Kidney (tissue), 22 donors: ENCODE measurements at places on chromosomes 16 and 17.
A peak's percentile ranks its signal among the peaks of the same experiment; 100 is the strongest.

- no peak for DNase-seq
- no peaks in the 10 kb centered on the region for H3K27me3 ChIP-seq
- H3K4me1 ChIP-seq: peaks cover 31% of the 10 kb centered on the region
- H3K36me3 ChIP-seq: no peaks in the 10 kb centered on the region
- H3K27ac ChIP-seq: peak overlapping the region; percentile 95
- H3K4me3 ChIP-seq: no peak overlapping the region
These were observed 46.6 kb upstream of the SLC38A10 start for GRCh38 chr17:81341516-81342268.

DNA sequence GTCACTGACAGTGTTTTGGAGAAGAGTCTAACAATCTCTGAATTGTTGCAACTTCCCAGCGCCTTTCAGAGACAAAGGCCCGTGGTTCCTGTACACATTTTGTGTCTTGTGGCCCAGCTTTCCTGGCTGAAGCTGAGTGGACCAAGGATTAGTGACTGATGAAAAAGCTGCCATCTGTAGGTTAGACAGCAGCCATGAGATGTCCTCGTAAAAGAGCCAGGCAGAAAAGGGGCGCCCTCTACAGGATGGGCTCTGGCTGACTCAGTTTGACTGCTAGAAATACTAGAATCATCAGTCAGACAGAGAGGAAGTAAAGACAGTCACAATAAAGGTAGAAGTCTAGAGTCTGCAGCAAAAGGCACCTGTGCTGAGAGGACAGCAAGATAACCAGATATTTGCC lies 26.5 kb upstream of the NF1 start:
- no peaks in the 10 kb centered on the region for H3K27me3 ChIP-seq
- no peak overlapping the region for H3K27ac ChIP-seq
- no peak overlapping the region for H3K4me3 ChIP-seq
- no peaks in the 10 kb centered on the region for H3K36me3 ChIP-seq

DNA sequence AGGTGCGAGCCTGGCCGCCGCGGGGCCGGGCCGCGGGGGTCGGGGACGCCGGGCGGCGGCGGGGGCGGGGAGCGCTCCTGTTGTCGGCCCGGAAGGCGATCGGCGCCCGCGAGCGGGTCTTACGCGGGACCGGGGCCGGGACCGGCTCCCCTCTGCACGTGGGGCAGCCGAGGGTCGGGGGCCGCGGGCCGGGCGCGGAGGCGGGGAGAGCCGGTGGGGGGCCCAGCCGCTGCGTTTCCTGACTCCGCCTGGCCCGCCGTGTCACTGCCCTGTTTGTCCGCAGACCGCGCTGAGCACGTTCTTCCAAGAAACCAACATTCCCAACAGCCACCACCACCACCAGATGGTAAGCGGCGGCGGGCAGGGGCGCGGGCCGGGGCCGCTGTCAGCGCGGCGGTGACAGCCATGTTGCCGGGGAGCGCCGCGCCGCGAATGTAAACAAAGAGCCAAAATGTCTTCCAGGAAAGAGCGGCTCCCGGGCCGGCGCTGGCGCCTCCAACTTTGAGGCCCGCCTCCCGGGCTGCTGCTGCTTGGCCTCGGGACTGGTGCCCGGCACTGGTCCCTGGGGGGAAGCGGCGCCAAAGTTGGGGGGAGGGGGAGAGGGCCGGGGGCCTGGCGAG lies 586 bp downstream of the UBALD2 start:
- H3K27ac ChIP-seq: peak overlapping the region; percentile 92
- DNase-seq: no peak
- no peaks in the 10 kb centered on the region for H3K27me3 ChIP-seq
- peak overlapping the region; percentile 64 for H3K4me3 ChIP-seq
- H3K36me3 ChIP-seq: no peaks in the 10 kb centered on the region
- H3K4me1 ChIP-seq: peaks cover 35% of the 10 kb centered on the region

- no peaks in the 10 kb centered on the region for H3K36me3 ChIP-seq
- no peaks in the 10 kb centered on the region for H3K27me3 ChIP-seq
These were observed 19.0 kb upstream of the SMG1 start for GRCh38 chr16:18945233-18945632.

- no peak overlapping the region for H3K27ac ChIP-seq
- H3K36me3 ChIP-seq: no peaks in the 10 kb centered on the region
- no peak overlapping the region for H3K4me3 ChIP-seq
- no peaks in the 10 kb centered on the region for H3K4me1 ChIP-seq
These were observed 2.4 kb upstream of the NACA2 start for GRCh38 chr17:61593426-61593825.

DNA sequence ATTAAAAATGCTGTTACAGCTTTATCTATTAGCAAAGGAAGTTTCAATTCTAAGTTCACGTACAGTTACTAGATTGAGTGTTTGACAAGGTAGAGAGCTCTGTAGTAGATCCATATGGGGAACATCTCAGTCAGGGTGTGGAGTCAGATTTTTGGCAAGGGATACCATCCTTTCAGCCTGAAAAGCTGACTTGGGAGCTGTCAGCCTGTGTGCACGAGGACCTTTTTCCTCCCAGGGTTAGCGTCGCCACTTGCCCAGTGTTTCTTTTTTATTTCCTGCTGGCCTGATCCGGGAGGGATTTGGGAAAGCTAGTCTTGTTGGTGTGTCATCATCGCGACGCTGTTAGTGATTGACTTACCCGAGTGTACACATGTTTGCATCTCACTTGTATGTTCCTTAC lies 29.5 kb downstream of the WWOX start:
- H3K4me3 ChIP-seq: no peak overlapping the region
- H3K27me3 ChIP-seq: no peaks in the 10 kb centered on the region
- no peak overlapping the region for H3K27ac ChIP-seq
- no peak for DNase-seq

GRCh38 chr16:50781043-50781442 lies 39.2 kb downstream of the CYLD start:
- peaks cover 21% of the 10 kb centered on the region for H3K36me3 ChIP-seq
- H3K4me3 ChIP-seq: no peak overlapping the region
- DNase-seq: no peak
- H3K27ac ChIP-seq: no peak overlapping the region

DNA sequence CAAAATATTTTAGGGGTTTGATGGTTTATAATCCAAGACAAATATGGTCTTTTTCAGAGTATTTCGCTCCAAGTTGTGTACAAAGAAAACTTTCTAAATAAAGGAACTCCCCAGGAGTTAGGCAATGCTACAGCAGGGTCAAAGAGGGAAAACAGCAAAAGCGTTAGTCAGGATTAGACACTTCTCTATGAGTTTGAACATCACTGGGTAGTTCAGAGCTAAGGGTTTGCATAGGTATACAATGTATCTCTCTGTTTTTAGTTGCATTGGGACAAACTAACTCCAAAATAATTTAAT lies 34.8 kb downstream of the FAM20A start:
- no peaks in the 10 kb centered on the region for H3K4me1 ChIP-seq
- DNase-seq: no peak
- no peak overlapping the region for H3K27ac ChIP-seq
- no peak overlapping the region for H3K4me3 ChIP-seq
- no peaks in the 10 kb centered on the region for H3K36me3 ChIP-seq
- H3K27me3 ChIP-seq: no peaks in the 10 kb centered on the region

DNA sequence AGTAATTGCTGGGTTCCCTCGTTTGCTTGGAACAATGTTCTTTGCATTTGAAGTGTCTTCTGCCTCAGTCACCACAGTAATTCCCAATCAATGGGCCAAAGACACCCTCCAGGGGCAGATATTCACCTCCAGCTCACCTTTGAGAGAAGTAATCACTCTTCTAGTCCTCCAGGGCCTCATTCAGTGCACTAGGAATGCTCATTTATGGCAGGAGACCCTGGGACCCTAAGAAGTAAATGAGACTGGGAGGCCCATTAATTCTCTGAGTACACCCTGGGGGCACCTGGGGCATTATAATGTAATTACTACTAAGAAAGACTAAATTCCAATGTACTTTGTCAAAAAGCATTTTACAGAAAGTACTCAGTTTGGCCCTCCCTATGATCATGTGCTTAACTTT lies 158.2 kb upstream of the XYLT1 start:
- no peaks in the 10 kb centered on the region for H3K27me3 ChIP-seq
- H3K4me3 ChIP-seq: no peak overlapping the region
- no peak overlapping the region for H3K27ac ChIP-seq
- no peaks in the 10 kb centered on the region for H3K4me1 ChIP-seq

- H3K36me3 ChIP-seq: no peaks in the 10 kb centered on the region
- H3K4me1 ChIP-seq: no peaks in the 10 kb centered on the region
- DNase-seq: no peak
- H3K27ac ChIP-seq: no peak overlapping the region
These were observed 129.7 kb upstream of the MYOCD start for GRCh38 chr17:12536021-12536420.

GRCh38 chr16:24721830-24722238 lies 7.6 kb upstream of the TNRC6A start:
- no peaks in the 10 kb centered on the region for H3K36me3 ChIP-seq
- H3K27ac ChIP-seq: no peak overlapping the region
- no peaks in the 10 kb centered on the region for H3K4me1 ChIP-seq

DNA sequence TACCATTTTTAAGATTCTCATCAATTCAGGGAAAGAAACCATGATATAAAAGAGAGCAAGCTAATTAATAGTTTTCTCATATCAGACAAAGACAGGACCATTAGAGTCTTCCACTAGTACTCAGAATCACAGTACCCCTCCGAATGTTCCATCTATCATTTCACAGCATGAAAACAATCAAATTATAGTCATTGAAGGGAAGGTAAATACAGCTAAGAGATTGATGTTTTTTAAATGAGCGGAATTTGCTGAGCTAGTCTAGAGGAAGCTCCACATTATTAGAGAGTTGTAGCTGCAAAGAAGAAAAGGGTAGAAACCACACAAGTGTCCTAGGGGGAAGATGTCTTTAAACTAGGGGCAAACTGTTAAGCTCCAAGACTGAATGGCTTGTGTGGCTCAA lies 808.9 kb downstream of the CDH11 start:
- H3K4me3 ChIP-seq: no peak overlapping the region
- H3K27ac ChIP-seq: no peak overlapping the region
- no peaks in the 10 kb centered on the region for H3K36me3 ChIP-seq
- H3K27me3 ChIP-seq: no peaks in the 10 kb centered on the region
- no peak for DNase-seq

DNA sequence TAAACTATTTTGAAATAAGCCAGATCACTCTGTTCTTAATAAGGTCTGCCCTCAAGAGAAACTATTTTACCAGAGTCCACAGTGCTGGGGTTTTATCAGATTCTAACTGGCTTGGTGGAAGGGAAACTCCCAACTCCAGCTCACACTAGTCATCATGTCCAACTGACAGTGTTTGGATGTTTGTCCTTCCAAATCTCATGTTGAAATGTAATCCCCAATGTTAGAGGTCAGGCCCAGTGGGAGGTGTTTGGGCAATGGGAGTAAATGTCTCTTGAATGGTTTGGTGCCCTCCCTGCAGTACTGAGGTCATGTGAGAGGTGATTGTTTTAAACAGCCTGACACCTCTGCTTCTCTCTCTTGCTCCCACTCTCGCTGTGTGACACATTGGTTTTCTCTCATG lies 1301.0 kb upstream of the CDH8 start:
- H3K36me3 ChIP-seq: no peaks in the 10 kb centered on the region
- H3K27ac ChIP-seq: no peak overlapping the region
- no peaks in the 10 kb centered on the region for H3K4me1 ChIP-seq
- DNase-seq: no peak
- no peaks in the 10 kb centered on the region for H3K27me3 ChIP-seq

DNA sequence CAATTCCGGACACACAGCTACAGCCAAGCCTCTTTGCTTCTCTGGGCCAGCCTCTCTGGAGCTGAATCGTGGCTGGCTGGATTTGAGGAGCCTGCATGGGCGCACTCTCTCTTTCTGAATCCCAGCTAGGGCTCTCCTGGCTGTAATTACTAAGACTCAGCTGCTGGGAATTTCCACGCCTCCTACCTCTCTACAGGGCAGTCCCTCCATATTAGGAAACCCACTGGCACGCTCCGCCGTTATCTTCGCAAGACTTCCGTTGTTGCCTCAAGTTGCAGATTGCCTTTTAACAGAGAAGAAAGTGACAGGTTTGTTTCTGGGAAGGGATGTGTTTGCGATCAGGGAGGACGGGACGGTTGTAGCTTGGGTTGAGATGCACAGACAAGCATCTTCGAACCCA lies 188.4 kb upstream of the NLRP1 start:
- H3K27me3 ChIP-seq: no peaks in the 10 kb centered on the region
- H3K36me3 ChIP-seq: no peaks in the 10 kb centered on the region
- H3K27ac ChIP-seq: no peak overlapping the region
- no peak overlapping the region for H3K4me3 ChIP-seq
- no peak for DNase-seq
- peaks cover 4% of the 10 kb centered on the region for H3K4me1 ChIP-seq
